CMK (cell line): ENCODE measurements at places on chromosomes 1 and 21.

GRCh38 chr1:218273762-218274479 is 11.2 kb upstream of the RRP15 start:
- no peak for DNase-seq

DNA sequence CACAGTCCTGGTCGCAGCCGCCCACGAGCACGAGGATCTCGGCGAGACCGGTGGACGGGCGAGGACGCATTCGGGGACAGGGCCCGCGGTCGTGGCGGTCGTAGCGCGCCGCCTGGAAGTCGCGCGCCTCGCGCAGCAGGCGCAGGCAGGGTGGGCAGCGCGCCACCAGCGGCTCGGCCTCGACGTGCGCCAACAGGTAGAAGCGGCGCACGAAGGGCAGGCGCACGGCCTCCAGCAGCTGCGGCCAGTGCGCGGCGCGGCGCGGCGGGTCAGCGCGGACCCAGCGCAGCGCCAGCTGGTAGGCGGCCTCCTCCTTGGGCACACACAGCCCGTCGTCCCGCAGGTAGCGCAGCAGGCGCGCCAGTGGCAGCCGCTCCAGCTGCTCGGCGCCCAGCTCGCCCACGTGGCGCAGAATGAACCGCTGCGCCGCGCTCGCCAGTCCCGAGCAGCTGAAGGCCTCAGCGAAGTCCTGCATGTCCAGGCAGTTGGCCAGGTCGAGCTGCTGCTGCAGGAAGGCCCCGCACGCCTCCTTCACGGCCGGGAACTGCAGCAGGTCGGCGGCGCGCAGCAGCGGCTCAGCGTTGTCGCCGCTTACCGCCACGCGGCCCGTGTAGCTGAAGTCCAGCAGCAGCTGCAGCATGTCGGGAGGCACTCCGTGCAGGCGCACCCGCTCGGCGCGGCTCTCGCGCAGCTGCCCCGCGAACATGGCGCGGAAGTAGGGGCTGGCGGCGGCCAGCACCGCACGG is 573 bp downstream of the KLHL21 start:
- no peak for DNase-seq

- no peak for DNase-seq
These were observed 19.9 kb downstream of the PLA2G4A start for GRCh38 chr1:186848509-186849130.

- no peak for DNase-seq
These were observed 8.6 kb downstream of the AIM2 start for GRCh38 chr1:159067699-159068621.

DNA sequence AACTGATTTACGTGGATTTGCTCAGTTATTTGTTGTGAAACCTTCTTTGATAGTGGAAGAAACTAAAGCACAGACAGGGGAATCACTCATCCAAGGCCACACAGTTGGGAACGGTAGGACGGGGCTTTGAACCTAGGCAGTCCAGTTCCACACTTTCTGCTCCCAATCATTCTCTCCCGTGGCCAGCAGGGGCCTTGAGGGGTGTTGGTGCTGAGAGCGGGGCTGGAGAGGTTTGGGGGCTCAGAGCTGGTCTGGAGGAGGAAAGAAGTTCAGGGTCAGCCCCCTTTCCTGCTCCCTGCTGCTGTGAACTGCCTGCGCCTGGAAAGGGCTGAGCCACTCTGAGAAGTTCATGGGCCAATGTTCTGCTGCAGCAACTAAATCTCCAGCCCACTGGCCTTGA is 31.4 kb upstream of the ACTL8 start:
- DNase-seq: no peak

GRCh38 chr1:41891199-41891896 is 27.4 kb downstream of the HIVEP3 start:
- no peak for DNase-seq

DNA sequence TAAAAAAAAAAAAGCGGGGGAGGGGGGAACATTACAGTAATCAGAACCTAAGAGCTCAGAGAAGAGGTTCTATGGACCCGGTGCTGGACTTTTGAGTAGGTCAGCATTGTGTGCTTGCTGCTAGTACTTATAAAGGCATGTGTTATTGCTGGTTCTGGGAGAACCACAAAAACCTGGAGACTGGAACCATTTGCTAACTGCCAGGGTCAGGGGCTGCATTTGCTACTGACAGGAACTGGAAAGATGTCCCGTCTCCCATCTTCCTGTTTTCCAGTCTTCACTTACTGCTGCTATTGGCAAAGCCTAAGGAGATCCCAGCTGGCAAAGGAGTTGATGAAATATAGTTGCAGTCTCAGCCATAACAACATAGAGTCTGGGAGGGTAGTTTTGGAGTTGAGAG is 4.3 kb downstream of the RNF2 start:
- no peak for DNase-seq

DNA sequence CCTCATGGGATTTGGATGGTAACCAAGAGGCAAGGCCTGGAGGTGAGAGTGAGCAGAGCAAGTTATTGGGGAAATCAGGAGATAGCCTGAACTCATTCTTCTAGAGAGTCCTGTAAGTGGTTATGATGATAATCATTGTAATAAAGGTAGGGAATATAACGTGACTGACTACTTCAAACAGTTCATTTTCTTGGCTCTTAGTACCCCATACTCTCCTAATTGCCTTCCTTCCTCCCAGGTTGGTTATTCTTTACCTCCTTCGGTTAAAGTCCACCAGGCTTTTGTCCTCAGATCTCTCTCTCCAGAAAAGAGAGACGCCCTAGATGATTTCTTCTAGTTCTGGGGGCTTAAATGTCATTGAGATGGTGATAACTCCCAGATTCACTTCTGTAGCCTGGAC is 35.3 kb downstream of the KIF1B start:
- no peak for DNase-seq

GRCh38 chr1:245317217-245317616 is 162.4 kb downstream of the KIF26B start:
- DNase-seq: no peak

DNA sequence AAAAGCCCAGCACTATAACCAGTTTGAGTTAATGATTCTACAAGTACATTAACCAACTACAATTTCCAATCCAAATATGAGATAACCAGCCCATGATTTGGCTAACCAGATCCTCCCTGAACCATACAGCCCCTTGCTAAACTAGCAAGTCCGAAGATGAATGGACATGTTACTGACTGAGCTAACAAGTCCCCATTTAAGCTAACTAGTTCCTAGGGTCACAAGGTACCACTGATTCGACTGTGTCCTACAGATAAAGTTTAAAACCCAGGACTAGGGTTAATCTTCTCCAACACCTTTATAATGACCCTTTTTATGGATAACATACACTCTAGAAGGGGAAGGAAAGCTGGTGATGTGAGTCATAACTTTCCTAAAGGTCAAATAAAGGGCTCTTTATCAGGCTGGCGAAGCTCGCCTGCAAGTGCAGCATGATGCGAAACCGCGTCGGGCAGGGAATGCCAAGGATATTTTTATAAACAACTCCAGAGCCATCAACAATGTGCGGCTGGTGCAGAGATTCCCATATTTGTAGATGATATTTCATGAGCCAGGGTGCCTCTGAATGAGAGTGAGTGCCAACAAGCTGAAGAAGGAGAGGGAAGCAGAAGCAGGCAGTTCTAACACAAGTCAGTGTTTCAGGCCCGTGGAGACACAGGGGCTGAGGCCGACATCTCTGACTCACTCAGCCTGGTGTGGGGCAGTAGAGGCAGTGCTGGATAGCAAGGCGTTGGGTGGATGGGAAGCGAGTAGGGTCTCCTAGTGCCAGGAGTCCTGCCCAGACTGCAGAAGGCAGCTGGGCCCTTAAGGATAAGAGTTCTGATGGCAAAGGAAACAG is 75.6 kb upstream of the ROR1 start:
- DNase-seq: no peak

DNA sequence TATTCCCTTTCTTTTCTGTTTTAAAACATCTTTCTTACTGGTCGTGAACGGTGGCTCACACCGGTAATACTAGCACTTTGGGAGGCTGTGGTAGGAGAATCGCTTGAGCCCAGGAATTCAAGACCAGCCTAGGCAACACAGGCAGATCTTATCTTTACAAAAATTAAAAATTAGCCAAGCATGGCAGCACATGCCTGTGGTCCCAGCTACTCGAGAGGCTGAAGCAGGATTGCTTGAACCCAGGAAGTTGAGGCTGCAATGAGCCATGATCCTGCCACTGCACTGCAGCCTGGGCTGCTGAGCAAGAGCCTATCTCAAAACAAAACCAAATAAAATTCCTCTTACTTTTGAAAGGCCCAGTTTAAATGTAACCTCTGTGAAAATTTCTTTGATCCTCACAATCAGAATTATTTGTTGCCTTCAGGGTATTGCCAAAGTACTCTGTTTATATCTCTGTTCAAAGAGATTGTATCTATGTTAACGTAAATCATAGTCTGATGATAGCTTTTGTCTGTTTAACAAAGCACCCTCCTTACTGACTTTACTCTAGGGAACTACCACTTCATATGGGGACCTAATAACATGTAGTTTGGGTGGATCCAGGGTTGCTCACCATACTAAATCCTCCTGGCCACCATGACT is 71.6 kb downstream of the RERE start:
- no peak for DNase-seq

GRCh38 chr1:182600036-182600713 is 4.0 kb downstream of the RGS16 start:
- no peak for DNase-seq

- DNase-seq: no peak
These were observed 450.7 kb downstream of the PTPRC start for GRCh38 chr1:199089393-199090122.

GRCh38 chr21:46604975-46605766 is at the start of gene S100B:
TSS of gene S100B (minus strand) at chr21:46605082. CDS start at chr21:46602415, 2,667 bp downstream.
- no peak for DNase-seq
